ENCODE measurements at places on chromosomes 1 and 21.

DNA sequence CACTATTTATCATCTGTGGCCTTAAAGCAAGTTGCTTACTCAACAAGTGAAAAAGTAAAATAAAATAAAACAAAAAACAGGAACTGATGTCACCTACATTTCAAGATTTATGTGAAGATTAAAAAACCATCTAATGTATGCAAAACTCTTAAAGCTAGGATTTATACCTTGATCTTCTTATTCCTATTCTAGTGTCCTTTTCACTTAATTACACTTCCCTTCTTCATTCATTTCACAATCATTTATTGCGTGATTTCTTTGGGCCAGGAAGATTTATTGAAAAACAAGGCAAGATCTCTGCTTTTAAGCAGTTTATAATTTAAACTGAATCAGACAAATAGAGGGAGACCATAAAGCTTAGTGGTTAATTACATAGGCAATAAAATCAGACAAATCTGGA is 18.6 kb downstream of the PTGER3 start:
- no peak for DNase-seq

DNA sequence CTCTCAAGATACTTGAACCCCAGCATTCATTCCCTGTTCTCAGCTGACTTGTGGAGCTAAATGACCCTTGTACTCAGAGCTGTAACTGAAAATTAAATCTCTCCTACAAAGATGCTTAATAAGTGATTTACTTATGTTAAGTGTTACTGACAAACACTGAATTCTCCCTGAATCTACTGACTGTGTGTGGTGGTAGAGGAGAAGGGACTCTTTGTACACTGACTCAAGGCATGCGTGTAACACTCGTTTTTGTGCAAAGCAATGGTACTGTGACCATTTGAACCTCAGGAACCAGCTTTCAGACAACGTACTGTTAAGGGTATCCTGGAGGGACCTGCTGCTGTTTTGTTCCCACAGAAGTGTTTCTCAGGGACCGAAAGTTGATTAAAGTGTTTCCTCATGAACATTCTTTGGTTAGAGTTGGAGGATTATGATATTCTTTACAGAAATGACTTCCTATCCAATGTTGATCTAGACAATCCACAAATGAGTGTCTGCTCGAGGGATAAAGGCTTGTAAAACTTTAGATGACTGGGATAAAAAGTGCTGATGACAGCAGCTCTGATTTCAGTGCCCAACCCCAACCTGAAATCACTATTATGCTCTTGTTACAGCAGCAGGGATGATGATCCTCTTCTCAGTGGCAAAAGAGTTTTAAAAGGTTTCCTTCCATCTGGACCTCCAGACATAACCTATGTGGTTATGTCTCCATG is 12.8 kb downstream of the RGL1 start:
- DNase-seq, result no peak

DNA sequence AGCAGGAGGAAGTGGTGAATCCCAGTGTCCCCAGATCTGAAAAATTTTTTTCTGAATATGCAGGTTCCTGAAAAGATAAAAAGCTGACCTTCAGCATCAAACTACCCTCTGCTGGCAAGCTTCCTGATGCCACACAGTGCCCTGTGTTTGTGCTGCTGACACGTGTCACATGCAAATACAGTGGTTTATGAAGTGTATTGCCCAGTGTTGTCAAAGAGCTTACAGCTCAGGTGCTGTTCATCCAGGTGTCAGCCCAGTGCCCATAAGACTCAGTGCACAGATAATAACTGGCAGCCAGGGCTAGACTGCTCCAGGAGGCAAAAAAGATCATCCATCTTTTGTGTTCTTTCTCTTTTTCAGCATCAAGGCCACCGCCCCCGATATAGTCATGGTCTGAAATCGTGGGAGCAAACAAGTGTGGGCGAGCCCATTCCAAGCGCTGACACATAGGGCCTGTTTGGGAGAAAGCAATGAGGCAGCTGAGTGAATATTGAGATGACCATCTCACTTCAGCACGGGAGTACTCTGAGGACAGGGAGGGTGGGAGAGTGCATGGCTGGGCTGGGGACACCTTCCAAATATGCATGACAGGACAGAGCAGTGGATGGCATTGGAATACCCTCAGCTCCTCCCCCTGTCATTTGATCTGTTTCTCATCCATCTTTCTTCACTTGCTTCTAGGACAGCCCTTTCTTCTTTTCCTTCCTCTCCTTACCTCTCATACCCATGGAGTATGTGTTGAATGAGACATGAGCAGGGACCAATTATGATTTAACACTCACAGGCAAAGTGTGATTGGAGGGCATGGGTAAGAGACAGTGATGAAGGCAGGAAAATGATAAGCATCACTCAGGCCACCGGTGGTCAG is 6.4 kb upstream of the KCNK1 start:
- DNase-seq, result no peak

DNA sequence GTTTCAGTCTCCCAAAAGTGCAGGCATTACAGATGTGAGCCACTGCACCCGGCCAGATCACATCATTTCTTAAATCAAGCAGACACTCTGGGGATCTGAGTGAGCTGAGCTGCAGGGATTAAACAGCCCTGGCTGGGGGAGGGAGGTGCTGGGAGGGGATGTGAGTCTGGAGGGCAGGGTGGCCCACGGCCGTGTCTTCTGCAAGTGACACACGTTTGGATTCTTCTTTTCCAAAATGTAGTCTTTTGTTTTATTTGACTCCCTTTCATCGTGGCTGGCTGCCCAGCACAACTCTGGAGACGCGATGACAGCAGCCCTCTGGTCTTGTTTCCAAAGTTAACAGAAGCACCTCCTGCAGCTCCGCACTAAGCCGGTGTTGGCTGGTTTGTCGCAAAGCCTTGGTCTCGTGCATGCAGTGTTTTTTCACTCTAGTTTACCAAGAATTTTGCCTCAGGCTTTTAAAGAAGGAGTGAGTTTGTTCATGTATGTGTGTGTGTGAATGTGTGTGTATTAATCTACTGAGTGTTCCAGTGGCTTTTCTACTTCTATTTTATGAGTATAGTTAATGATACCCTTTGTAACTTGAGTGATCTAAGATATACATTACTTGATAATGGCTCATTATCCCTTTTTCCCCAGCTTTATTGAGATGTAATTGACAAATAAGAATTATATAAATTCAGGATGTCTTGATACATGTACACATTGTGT is 2.8 kb upstream of the KRTAP10-5 start:
- DNase-seq, result no peak

- no peak for DNase-seq
Observed at GRCh38 chr1:230641346-230641745, 935 bp upstream of the COG2 start.

GRCh38 chr21:43842742-43843141 is 22.3 kb upstream of the AGPAT3 start:
- no peak for DNase-seq

- DNase-seq, result no peak
Observed at GRCh38 chr1:68808351-68808750, 311.5 kb upstream of the DEPDC1 start.

Data from stimulated activated naive CD4-positive, alpha-beta T cell (primary cell).